Breast epithelium (tissue), 4 donors: ENCODE measurements at places on chromosomes 4 and X. TPM values are rescaled to one million over a fixed set of nuclear protein-coding genes. Genes with fewer than 3 reads are reported as not detected.

DNA sequence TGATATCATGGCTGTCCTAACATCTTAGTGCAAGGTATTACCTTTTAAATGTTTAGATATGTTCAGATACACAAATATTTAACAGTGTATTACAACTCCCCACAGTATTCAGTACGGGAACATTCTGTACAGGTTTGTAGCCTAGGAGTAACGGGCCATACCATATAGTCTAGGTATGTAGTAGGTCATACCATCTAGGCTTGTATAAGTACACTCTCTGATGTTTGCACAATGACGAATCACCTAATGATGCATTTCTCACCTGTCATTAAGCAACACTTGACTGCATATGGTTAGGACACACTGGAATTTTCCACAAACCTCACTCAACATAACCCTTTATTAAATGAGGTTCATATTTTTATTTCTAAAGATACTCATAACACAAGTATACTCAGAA lies 67.7 kb downstream of the THOC2 start:
- no peaks in the 10 kb centered on the region for H3K4me1 ChIP-seq
- no peak for DNase-seq
- H3K4me3 ChIP-seq: no peak overlapping the region
- H3K27me3 ChIP-seq: no peaks in the 10 kb centered on the region

The C1GALT1C1 gene
- 31.5 TPM for total RNA-seq

- peak; percentile 31 for DNase-seq
- no peak overlapping the region for H3K4me3 ChIP-seq
- H3K27me3 ChIP-seq: peaks cover 40% of the 10 kb centered on the region
- H3K4me1 ChIP-seq: peaks cover 9% of the 10 kb centered on the region
- H3K36me3 ChIP-seq: no peaks in the 10 kb centered on the region
Measured at GRCh38 chr4:7196736-7197135, 4.4 kb downstream of the SORCS2 start.

GRCh38 chr4:7803992-7804755 lies 135.5 kb downstream of the AFAP1 start:
- H3K27ac ChIP-seq: no peak overlapping the region
- peak; percentile 78 for DNase-seq
- peaks cover 22% of the 10 kb centered on the region for H3K4me1 ChIP-seq
- no peaks in the 10 kb centered on the region for H3K27me3 ChIP-seq
- H3K4me3 ChIP-seq: no peak overlapping the region

The TEX11 gene
- not detected for total RNA-seq

- no peak overlapping the region for H3K4me3 ChIP-seq
- no peak for DNase-seq
- H3K36me3 ChIP-seq: no peaks in the 10 kb centered on the region
- no peak overlapping the region for H3K27ac ChIP-seq
Measured at GRCh38 chrX:118464501-118464900, 31.1 kb upstream of the DOCK11 start.

- no peaks in the 10 kb centered on the region for H3K4me1 ChIP-seq
- H3K27me3 ChIP-seq: no peaks in the 10 kb centered on the region
- no peak overlapping the region for H3K27ac ChIP-seq
Measured at GRCh38 chrX:69387567-69388487, 116.3 kb upstream of the NALF2 start.

DNA sequence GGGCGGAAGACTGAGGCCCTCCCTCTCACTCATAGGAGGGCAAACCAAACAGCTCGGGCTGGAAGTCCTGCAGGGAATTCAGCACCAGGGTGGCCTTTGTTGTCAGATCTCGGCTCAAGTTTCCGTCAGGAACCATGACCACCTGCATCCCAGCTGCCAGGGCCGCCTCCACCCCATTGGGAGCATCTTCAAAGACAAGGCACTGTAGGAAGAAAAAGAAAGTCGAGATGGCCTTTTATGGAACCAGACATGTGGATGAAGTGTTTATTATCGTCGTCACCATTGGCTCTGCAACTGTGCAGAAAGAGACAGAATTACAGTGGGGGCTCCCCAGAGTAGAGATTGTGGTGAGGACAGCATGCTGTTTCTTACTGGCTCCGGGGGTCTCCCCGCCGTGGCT lies 97.2 kb upstream of the STS start:
- no peaks in the 10 kb centered on the region for H3K36me3 ChIP-seq
- H3K4me3 ChIP-seq: no peak overlapping the region
- H3K4me1 ChIP-seq: no peaks in the 10 kb centered on the region
- no peak for DNase-seq
- no peak overlapping the region for H3K27ac ChIP-seq
- H3K27me3 ChIP-seq: no peaks in the 10 kb centered on the region

DNA sequence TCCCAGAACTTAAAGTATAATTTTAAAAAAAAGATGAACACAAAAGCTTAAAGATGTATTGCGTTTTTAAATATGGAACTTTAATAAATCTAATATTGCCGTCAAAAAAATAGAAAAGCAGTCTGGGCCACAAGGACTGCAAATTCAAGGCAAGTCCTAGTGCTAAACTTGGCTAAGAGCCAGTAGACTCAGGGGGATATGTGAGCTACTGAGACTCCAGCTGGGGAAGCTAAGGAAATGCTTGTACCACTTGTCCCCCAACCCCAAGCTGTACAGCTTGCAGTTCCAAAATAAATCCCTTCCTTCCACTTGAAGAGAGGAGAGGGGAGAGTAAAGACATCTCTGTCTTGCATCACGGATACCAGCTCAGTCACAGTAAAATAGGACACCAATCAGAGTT lies 290.8 kb upstream of the FGF13 start:
- no peaks in the 10 kb centered on the region for H3K4me1 ChIP-seq
- H3K27ac ChIP-seq: no peak overlapping the region
- H3K36me3 ChIP-seq: no peaks in the 10 kb centered on the region

DNA sequence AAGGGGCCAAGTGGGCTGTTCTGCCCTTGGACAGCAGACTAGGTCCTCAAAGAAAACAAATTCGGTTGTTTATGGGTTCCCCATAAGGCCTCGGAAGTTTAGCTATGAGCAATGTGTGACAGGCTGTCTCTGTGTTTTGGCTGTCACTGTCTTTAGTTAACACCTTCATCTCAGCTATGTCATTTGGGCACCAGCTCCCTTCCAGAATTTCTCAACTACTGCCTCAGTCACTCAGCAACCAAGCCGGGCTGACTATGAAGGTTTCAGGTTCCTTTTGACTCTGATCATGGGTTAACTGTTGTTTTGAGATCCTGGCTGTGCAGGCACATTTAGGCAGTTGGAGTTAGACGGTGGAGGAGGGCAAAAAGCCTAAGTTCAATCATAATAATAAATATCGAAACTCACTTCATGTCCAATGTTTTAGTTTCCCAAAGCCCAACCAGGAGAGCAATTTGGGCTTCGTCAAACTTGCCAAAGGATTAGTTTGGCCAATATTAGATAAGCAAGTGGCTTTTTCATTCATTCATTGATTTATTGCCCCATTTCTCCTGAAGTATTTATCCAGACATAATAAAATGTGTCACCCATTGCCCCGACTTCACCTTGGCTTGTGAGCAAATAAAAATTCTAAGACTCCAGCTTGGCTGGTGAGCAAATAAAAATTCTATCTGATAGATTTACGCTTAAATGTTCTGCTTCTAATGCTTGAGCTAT lies 9.1 kb upstream of the PAGE1 start:
- peaks cover 60% of the 10 kb centered on the region for H3K27me3 ChIP-seq
- no peak overlapping the region for H3K4me3 ChIP-seq
- H3K27ac ChIP-seq: no peak overlapping the region
- H3K4me1 ChIP-seq: no peaks in the 10 kb centered on the region

- H3K4me3 ChIP-seq: no peak overlapping the region
- H3K27me3 ChIP-seq: peaks cover 36% of the 10 kb centered on the region
- H3K27ac ChIP-seq: peak overlapping the region; percentile 17
- no peaks in the 10 kb centered on the region for H3K36me3 ChIP-seq
- DNase-seq: no peak
- no peaks in the 10 kb centered on the region for H3K4me1 ChIP-seq
Measured at GRCh38 chrX:153981771-153982533, 9.4 kb downstream of the TMEM187 start.

The ENPEP gene
- total RNA-seq: 9.8 TPM

DNA sequence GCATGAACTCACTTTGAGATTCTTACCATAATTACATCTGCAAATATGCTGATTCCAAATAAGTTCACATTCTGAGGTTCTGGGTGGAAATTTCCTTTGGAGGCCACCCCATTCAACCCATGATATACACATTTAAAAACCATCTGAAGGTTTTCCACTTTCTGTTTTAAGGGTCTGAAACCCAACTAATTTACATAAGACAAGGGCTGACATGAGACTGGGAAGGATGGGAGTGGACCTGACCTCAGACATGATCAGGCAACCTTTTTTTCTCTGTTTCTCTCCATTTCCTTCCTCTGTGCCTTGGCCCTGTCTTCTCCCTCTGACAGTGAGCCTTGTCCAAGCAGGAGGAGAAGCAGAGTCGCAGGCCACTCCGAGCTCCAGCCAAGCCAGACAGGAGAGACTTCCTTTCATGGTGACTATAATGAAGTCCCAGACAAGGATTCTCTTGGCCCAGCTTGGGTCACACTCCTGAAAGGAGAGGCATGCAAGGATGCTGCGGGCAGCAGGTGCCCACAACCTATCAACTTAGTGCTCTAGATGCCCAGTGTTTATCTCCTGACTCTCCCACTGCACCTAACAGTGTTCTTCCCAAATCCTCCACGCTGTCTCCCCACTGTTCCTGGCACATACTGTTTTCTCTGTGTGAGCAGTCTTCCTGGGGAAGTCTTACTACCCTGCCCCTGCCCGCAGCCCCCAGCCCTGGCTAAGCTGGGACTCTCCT lies 39.9 kb downstream of the MSX1 start:
- H3K27me3 ChIP-seq: no peaks in the 10 kb centered on the region
- no peak overlapping the region for H3K27ac ChIP-seq
- no peak for DNase-seq
- H3K4me1 ChIP-seq: no peaks in the 10 kb centered on the region

The TLR10 gene
- total RNA-seq: 1.3 TPM

The NPY1R gene
- 46.8 TPM for total RNA-seq

- peak overlapping the region; percentile 79 for H3K4me3 ChIP-seq
- H3K36me3 ChIP-seq: no peaks in the 10 kb centered on the region
- H3K27ac ChIP-seq: peak overlapping the region; percentile 94
- no peaks in the 10 kb centered on the region for H3K4me1 ChIP-seq
- DNase-seq: no peak
Measured at GRCh38 chrX:13654116-13654515, 1.2 kb downstream of the TCEANC start.

The BEND2 gene
- not detected for total RNA-seq

DNA sequence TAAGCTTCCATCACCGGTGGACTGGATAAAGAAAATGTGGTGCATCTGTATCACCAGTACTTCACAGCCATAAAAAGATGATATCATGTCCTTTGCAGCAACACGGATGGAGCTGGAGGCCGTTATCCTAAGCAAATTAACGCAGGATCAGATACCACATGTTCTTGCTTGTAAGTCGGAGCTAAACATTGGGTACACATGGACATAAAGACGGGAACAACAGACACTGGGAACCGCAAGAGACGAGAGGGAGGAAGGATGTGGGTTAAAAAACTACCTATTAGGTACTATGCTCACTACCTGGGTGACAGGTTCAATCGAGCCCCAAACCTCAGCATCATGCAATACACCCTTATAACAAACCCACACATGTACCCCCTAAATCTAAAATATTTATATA lies 16.3 kb upstream of the IDS start:
- H3K27ac ChIP-seq: no peak overlapping the region
- no peak overlapping the region for H3K4me3 ChIP-seq
- DNase-seq: no peak
- no peaks in the 10 kb centered on the region for H3K36me3 ChIP-seq

DNA sequence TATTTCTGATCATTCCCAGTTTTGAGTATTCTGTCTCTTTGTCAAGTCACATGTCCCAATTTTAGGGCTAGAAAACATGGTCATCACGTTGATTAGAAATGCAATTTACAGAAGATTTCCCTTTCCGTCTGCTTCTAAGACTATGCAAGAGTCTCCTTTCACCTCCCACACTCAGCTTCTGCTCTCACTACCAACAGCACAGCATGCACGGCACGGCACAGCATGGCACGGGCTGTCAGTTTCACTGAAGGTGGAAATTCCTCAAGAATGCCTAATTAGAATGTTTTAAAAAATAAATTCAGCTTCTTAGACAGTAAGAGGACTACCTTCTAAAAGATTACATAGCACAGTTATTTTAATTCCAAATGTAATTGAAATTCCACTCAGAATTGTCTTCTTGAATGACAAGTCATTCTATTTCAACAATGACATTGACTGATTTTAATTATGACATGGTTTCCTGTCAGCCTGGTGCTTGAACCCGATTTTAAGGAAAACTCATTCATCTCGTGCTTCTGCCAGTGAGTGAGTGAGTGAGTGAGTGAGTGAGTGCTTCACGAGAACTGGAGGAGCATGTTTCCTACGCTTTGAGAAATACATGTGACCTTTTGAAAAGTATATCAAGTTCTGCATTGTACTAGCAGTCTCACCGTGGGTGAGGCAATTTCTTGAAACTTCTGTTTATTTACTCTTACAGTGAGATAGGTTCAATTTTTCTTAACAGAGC lies 124.8 kb upstream of the SORBS2 start:
- no peaks in the 10 kb centered on the region for H3K27me3 ChIP-seq
- DNase-seq: no peak
- H3K27ac ChIP-seq: no peak overlapping the region
- no peaks in the 10 kb centered on the region for H3K36me3 ChIP-seq

- no peaks in the 10 kb centered on the region for H3K4me1 ChIP-seq
- no peaks in the 10 kb centered on the region for H3K27me3 ChIP-seq
- H3K27ac ChIP-seq: no peak overlapping the region
- H3K4me3 ChIP-seq: no peak overlapping the region
- H3K36me3 ChIP-seq: no peaks in the 10 kb centered on the region
Measured at GRCh38 chr4:86818211-86818610, 31.0 kb downstream of the SLC10A6 start.

DNA sequence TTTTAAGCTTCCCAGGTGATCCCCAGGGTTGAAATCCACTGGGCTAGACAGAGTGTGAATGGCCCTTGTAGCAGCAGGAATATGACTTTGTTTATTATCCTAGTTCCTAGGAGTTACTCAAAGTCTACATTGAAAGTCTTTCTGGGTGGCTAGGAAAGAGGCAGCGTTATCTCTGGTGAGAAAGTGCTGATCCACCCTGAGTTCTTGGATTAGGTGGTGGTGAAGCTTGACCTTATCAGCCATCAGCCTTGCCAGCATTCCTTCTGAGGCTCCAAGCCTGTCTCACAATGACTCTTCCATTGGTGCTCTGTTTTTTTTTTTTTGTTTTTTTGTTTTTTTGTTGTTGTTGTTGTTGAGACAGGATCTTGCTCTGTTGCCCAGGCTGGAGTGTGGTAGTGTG lies 83.1 kb upstream of the CLCN4 start:
- no peak overlapping the region for H3K27ac ChIP-seq
- H3K4me1 ChIP-seq: no peaks in the 10 kb centered on the region
- no peaks in the 10 kb centered on the region for H3K36me3 ChIP-seq

GRCh38 chr4:151887816-151888180 lies 127.0 kb upstream of the GATB start:
- H3K27ac ChIP-seq: no peak overlapping the region
- H3K4me3 ChIP-seq: no peak overlapping the region
- H3K36me3 ChIP-seq: no peaks in the 10 kb centered on the region

GRCh38 chr4:137635108-137635507 lies 102.8 kb upstream of the PCDH18 start:
- H3K36me3 ChIP-seq: no peaks in the 10 kb centered on the region
- no peak for DNase-seq

DNA sequence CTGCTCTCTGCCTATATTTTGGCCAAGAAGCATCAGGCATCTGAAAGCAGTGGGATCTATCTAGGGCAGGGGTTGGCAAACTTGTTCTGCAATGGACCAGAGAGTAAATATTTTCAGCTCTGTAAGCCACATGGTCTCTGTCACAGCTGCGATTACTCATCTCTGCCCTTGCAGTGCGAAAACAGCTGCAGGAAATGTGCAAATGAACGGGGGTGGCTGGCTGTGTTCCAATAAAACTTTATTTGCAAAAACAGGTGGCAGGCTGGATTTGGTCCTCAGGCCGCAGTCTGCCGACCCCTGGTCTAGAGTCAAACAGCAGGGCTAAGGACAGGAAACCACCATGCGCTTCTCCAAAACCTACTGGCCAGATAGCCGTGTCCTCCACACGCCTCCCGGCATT lies 48.6 kb downstream of the ACOX3 start:
- H3K4me3 ChIP-seq: no peak overlapping the region
- H3K27ac ChIP-seq: peak overlapping the region; percentile 59
- H3K36me3 ChIP-seq: peaks cover 4% of the 10 kb centered on the region
